ENCODE measurements at places on chromosomes 6 and 20. TPM values are rescaled to one million over a fixed set of nuclear protein-coding genes. Genes with fewer than 3 reads are reported as not detected.

GRCh38 chr6:75167325-75167724 is 38.5 kb downstream of the COL12A1 start:
- DNase-seq, result no peak

GRCh38 chr6:53651764-53652401 is 13.7 kb downstream of the KLHL31 start:
- DNase-seq, result peak; percentile 86

DNA sequence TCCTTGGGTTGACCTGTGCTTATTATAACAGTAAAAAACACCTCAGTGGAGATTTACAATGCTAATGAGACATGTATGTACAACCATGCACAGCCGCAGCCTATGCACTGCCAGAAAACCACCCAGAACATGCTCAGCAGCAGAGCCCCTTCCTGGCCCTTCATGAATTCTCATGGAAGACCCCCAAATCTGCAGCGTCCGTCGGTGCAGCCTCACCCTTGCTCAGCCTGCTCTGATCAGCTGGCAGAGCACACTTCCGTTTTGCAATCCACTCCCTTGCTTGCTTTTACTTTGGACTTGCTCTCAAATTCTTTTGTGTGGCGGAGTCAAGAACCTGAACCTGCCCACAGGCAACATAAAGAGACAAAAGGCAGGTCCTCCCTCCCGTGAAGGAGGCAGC is 378.2 kb upstream of the SULF2 start:
- DNase-seq, result no peak

DNA sequence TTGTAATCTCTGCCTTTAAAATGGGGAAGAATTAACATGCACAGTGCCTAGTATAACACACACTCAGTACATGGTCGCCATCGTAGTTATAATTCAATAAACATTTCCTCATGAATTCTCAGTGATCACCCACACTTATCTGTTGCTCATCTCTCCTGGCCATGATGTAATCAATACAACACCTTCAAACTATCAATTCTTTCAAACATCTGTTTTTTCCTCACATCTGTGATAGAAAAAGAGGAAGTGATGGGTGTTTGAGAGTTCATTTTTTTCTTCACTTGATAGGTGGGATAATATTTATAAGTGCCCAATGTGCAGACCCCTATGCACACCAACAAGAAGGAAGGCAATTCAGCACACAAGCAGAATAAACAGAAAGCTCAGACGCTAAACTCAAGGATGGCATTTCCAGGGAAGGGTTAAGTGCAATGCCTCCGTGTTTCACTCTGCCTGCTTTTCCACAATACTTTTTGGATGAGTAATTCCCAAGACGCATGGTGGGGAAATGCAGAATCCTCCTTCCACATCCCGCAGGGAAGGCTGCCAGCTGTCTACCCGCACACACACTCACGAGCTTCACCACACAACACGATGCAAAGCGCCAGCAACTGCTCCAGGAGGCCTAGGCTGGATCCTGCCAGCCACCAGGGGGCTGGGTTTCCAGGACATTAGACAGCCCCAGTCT is 100.3 kb downstream of the GMPR start:
- no peak for DNase-seq

DNA sequence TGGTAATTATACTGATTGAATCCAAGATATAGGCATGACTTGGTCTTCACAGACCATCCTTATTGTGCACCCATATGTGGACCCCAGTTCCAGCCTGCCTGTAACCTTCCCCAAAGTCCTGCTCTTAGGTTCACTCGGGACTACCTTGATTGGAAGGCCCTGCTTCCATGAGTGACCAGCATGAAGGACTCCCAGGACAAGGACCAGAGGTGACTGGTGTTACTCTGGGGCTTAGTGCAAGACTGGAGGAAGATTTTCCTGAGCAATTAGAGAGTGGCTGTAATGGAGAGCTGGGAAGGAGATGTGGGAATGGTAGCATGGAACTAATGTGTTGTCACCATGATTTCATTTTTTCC is 15.1 kb downstream of the BRD2 start:
- no peak for DNase-seq

DNA sequence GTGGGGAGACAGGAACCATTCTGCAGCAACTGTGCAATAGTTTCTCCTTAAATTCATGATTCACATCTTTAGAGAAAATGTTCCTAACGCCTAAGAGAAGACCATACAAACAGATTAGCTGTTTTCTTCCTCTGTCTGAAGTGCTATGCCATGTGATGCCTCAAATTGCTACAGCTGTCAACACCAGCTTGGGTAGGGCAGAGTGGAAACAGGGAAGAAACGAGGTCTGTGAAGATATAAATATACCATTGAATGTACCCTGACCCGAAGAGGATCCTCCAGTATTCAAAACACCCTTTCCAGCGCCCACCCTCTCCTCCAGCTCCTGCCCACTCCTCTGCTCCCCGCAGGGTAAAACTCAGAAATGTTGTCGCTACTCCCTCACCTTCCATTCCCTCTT is 40.3 kb upstream of the PRND start:
- no peak for DNase-seq

GRCh38 chr6:68069921-68070710 is 565.0 kb upstream of the ADGRB3 start:
- DNase-seq, result no peak

DNA sequence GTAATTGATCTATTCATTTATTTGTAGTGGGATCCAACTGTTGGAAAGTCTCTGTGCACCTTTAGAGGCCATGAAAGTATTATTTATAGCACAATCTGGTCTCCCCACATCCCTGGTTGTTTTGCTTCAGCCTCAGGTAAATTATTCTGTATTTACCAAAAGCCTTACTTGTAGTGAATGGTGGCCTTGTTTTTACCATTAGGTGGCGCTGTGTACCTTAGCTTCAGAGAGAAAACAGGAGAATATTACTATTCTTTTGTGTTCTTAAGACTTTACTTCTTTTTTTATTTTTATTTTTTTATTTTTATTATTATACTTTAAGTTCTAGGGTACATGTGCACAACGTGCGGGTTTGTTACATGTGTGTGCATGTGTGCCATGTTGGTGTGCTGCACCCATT is 23.7 kb downstream of the PEX7 start:
- DNase-seq, result peak; percentile 45

- no peak for DNase-seq
These were observed 7.4 kb upstream of the UBR2 start for GRCh38 chr6:42556462-42556861.

- no peak for DNase-seq
These were observed 3.4 kb downstream of the NUDT3 start for GRCh38 chr6:34389034-34389433.

- DNase-seq, result no peak
These were observed 293.7 kb upstream of the TCF21 start for GRCh38 chr6:133595111-133595761.

DNA sequence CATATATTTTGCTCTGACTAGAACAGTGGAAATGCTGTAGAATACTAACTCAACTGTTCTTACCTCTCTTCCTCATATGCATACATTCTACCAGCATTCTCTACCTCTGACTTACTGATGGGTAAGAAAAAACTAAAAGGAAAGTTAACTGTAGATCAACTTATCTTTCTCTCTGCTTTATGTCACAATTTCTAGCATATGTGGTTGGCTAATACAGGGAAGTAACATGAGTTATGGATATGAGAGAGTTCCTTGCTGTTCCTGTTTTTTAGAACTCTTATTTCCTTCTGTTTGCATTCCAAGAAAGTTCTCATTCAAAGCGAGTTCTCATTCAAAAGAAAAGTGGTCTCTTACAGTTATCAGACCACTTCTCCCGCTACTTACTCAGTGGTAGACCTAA is 226.8 kb upstream of the SGK1 start:
- DNase-seq, result no peak

Gene BEND6
- total RNA-seq, result 0.48 TPM

Gene NDRG3
- 25.4 TPM for total RNA-seq

Gene DDO
- not detected for total RNA-seq

Gene FAM162B
- not detected for total RNA-seq

Gene PTPRK
- total RNA-seq, result 3.8 TPM

Measured in activated T-cell treated with anti-CD3 and anti-CD28 coated beads, Interleukin-2, amount 50 U/mL, for 72 hours (primary cell).